ENCODE measurements at places on chromosomes 1 and 21. TPM values are rescaled to one million over a fixed set of nuclear protein-coding genes. Genes with fewer than 3 reads are reported as not detected.

- no peak overlapping the region for H3K4me3 ChIP-seq
- no peak for DNase-seq
- peaks cover 36% of the 10 kb centered on the region for H3K4me1 ChIP-seq
- H3K27me3 ChIP-seq: no peaks in the 10 kb centered on the region
Measured at GRCh38 chr21:37450445-37450941, 83.9 kb downstream of the DYRK1A start.

DNA sequence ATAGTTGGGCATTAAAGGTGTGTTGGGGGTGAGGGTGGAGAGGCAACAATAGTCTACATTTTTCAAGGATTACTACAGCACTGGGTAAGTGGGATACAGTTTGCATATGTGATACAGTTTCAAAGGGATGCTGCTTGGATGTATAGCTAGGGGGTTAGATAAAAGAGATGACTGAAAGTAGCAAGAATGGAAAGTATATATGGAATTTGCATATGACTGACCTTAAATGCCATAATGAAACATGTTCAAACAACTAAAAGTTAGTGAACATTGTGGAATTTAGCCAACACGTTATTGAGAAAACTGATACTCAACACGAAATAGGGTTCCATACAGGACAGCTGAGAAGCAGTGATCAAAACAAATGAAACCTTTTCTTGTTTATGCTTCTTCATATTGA lies 124.8 kb upstream of the CHRM3 start:
- H3K27ac ChIP-seq: no peak overlapping the region
- H3K4me3 ChIP-seq: no peak overlapping the region
- H3K36me3 ChIP-seq: no peaks in the 10 kb centered on the region
- no peak for DNase-seq
- H3K4me1 ChIP-seq: no peaks in the 10 kb centered on the region

DNA sequence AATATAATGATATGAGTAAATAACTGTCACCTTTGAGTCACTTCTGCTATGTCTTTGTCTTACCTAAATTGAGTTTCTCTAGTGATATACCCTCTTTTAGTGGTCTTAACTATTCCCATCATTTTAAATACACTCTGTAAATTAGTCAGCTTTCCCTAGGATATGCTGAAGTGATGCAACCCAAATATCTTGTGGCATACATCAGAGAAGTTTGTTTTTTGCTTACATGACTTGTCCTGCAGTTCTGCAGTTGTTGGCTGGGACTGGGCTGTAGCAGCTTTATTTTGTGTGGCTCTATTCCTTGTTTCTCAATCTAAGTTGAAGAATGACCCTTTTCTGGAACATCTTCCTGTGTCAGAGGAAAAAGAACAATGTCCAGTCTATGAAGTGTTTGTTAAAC lies 76.4 kb downstream of the TTC3 start:
- peaks cover 8% of the 10 kb centered on the region for H3K4me1 ChIP-seq
- no peak for DNase-seq
- no peak overlapping the region for H3K27ac ChIP-seq
- no peaks in the 10 kb centered on the region for H3K36me3 ChIP-seq

DNA sequence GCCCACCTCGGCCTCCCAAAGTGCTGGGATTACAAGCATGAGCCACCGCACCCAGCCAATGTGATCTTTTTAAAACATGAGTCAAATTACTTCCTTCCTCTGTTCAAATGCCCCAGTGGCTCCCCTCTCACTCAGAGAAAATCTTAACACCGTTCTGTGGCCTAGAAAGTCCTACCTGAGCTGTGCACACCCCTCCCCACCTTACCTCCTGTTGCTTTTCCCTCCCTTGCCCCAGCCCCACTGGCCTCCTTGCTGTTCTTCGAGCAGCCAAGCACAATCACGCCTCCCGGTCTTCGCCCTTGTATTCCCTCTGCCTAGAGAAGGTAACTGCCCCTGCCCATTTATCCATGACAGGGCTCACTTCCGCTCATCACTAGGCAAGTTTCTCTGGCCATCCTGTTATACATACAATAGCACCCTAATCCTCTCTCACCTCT lies 62.6 kb upstream of the RPL11 start:
- no peaks in the 10 kb centered on the region for H3K4me1 ChIP-seq
- H3K36me3 ChIP-seq: no peaks in the 10 kb centered on the region
- DNase-seq: no peak
- no peaks in the 10 kb centered on the region for H3K27me3 ChIP-seq

Gene MX2
- 31.7 TPM for total RNA-seq

Gene ANGPTL1
- 22.5 TPM for total RNA-seq

Measured in upper lobe of left lung (tissue), 6 donors.